ENCODE measurements at places on chromosomes 12 and 14.

DNA sequence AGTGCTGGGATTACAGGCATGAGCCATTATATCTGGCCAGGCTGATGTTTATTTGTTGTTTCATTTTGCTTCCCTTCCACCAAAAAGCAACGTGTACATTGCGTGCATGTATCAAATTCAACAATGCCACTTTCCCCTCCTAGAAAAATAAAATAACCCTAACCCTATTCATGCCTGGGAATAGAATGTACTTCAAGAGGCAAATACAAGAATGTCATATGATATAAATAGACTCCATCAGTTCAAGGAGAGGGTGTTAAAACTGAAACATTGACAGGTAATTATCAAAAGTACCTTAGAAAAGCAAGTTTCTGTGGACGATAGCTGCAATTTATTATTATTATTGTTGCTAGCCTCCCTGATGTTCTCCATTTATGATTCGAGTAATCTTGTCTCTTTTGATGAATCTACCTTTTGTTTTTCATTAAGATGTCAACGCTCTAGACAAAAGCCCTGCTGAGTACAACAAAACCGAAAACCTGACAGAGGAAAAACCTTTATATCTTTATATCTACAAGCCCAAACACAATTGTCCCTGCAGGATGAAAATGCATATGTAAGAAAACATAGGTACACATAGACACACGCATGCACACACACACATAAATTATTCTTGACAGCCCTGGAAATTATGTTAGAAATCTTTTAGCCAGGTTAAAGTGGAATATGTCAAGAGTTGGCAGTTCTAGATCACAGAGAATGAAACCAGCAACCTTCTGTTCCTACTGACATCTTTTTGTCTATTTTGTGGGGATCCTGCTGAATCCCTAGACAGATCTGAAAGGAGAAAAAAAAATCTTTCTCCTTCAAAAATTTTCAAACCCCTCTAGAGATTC lies 98.9 kb downstream of the BTG1 start:
- DNase-seq, result no peak

- DNase-seq, result no peak
Observed at GRCh38 chr12:12533238-12533829, 29.3 kb downstream of the DUSP16 start.

- peak; percentile 75 for DNase-seq
Observed at GRCh38 chr12:113333877-113334785, 778 bp downstream of the SLC8B1 start.

DNA sequence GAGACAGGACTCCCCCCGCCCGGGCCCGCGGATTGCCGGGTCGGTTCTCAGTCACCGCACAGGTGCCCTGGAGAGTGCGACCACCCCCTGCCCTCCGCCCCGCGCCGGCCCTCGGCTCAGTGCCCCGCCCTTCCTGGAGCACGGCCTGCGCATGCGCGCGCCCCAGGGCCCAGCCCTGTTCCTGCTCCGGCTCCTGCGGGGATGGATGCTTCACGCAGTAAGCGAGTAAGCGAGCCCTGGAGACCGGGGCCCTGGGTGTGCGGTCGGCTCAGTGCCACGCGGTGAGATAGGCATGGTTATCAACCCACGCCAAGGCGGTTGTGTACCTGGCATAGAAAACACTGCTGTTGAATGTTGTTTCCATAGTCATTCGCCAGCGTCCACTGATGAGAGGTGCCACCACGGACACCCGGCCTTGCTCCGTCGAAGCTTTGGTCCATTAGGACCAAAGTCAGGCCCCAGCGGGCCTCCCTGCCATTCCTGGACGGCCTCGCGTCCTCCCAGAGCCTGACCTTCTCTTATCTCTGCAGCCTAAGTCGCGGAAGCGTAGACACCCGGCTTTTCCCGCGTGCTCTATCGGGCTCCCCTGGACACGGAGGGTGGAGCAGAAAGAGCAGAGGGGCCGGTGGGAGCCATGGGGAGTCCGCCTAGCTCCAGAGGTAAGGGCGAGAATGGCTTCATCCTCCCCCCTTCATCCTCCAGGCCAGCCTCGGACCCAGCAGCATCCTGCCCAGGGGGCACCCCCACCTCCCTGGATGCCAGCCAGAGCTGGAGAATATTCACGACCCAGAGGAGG lies 90.6 kb downstream of the PAPOLA start:
- no peak for DNase-seq

GRCh38 chr12:92055877-92056276 lies 89.8 kb downstream of the BTG1 start:
- no peak for DNase-seq

DNA sequence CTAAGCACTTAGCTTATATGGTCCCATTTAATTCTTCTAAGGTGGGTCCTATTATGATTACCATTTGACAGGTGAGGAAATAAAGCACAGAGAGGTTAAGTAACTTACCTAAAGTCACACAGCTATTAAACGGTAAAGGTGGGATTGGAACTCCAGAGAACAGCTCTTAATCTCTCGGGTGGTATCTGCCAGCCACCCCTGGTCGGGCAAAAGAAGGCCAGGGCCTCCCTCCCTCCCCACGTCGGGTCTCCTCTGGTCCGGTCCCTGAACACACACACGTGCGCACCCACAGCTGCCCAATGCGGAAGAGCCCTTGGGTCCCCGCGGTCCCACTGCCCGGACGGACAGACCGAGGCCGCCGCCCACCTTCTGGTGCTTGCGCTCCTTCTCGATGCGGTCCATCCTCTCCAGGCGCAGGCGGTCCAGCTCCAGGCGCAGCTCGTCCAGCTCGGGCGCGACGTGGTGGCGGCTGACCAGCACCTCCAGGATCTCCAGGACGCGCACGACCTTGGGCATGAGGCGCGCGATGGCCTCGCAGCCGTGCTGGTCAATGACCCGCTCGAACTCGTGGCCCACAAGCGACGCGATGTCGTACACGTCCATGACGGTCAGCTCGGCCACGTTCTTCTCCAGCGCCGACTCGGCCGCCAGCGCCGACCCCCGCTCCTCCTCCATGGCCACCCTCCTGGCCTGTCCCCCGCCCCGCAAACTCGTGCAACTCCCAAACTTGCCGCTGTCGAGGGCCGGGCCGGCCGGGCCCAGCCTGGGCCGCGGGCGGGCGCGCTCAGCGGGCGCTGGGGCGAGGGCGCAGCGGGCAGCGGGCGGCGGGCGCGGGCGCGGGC lies 490 bp downstream of the RILPL1 start:
- DNase-seq, result no peak

GRCh38 chr14:100526632-100527031 lies 60.6 kb downstream of the BEGAIN start:
- DNase-seq, result no peak

GRCh38 chr12:105227879-105228278 lies 8.1 kb downstream of the APPL2 start:
- no peak for DNase-seq

- no peak for DNase-seq
Observed at GRCh38 chr12:8636581-8636980, 23.9 kb upstream of the AICDA start.

GRCh38 chr12:126036348-126036747 lies 971.1 kb downstream of the AACS start:
- DNase-seq, result no peak

DNA sequence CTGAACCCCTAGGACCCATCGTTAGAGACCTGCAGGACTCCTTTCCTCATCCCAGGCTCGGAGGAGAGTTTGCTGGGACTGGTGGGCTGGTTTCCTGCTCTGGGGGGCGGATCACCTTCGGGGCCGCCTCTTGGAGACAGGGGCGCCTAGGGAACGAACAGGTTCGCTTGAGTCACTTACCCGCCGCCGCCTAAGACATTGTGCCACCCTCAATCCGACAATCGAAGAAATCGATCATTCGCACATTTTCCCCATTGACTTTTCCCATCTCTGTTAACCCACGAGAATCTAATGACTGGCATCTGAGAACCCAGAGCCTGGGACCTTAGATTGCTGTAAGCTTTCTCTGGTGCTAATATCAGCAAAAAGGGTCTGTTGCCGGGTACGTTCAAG lies 322 bp downstream of the SLC39A9 start:
- DNase-seq, result no peak

- DNase-seq, result peak; percentile 63
Observed at GRCh38 chr14:88613552-88614010, 50.7 kb downstream of the ZC3H14 start.

DNA sequence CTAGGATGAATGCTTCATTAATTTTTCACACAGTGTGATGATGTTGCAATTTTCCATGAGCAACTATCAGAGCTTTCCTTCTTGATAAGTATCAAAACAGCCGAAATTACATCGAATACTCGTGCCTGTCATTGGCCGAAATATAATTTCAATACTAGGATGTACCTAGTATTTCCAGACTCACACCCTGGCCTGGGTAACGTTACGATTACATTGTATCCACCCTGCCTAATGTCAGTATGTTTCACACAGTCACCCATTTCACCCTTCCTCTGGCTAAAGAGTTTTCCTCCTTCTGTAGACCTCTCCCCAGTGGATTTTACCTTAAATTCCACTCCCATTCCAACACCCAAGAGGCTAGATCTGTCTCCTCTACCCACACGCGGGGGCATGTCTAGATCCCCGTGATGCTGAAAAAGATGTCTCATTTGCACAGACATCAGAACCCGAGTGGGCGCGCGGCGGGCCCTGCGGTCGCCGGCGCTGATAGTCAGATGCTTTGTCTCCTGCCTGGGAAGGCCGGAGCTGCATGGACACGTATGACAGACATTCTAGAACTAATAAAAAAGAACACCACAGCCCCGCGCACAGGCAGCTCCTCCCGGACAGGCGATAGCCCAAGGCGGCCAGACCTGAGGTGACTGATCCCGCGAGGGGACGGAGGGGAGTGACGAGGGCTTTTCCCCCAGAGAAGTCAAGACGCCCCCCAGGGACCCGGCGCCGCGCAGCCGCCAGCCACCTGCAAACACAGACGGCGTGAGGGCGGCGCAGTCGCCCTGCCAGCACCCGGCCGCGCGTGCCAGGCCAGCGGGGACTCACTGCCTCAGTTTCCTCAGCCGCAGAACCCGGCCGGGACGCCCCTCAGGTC lies 723 bp downstream of the KIF21A start:
- no peak for DNase-seq

DNA sequence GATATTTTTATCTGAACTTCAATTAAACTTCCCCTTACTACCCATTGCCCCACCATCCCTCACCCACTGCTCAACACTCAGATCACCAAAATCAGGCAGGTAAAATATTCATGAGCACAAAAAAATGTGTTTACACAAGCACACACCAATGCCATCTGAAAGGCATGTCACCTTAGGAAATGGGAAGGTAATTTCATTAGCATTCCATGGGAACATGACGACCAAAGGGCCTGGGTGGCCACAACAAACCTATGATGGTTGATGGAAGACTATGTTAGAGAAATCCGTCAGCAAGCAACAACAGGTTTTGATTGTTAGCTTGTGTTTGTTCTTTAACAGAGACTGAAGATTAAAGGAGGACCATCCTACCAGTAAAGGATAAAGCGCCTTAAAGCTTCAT lies 97.6 kb downstream of the BCAT1 start:
- DNase-seq, result no peak
